Amygdala (tissue), 56 donors: ENCODE measurements at places on chromosomes 2 and 18.

DNA sequence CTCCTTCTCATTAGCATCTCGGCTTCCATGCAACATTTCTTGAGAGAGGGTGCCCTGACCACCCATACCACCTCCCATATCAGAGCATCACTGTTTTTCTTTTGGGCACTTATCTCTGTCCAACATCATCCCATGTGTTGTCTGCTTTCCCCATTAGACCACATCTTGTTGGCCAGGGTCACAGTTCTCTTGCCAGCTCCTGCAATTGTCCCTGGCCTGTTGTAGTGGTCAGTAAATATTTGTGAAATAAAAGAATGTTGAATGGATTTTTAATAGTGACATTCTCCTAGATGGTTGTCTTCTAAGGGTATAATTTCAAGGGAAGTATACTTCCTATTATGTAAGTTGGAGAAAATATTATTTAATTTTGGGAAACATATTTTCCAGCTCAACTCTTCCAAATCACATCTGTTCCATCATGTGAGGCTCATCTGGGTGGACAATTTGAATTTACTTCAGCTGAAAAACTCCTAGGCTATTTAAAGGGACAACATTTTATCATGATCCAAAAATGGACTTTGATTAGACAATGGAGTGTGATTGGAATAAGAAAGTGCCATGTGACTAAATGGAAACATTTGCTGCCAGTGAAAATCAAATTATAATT, 83.0 kb downstream of the MOGAT1 start:
- no peak for DNase-seq

DNA sequence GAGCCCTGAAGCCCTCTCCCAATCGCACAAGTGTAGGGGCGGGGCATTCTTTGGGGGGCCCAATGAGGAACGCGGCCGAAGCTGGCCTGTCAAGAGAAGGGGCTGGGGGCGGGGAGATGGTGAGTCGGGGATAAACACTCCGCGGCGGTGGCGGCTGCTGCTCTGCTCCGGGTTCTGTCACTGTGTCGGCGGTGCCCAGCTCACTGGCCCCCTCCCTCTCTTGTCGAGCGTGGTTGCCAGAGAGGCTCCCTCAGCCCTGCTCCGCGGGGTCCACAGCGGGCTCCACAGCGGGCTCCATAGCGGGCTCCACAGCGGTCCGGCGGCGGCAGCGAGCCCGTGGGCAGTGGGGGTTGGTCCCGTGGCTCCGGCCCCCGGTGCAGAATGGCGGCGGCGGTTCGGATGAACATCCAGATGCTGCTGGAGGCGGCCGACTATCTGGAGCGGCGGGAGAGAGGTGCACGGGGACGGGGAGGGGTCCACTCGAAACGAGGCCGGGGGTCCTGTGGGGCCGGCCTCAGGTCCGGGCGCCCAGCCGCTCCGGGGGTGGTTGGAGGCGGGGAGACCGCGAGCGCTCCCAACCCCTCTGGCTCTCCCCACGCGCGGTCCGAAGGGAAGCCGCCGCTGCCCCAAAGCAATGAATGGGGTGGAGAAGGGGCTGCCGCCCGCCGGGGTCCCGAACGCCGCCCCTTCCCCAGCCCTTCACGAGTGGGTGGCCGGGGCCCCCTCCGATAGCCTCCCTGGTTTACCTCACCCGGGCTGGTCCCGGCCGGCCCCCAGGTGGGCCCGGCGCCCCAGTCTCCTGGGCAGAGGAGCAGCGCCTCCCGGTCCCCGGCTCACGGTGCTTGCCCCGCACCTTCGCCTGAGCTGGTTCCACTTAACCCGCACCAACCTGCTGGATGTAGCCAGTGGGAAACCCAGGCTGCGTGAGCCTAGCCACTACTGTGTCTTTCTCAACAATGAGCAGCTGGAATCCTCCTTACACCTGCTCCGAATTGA, at the start of gene MXD1:
TSS of gene MXD1 (plus strand) at position 160 of the 996 bp plus-strand sequence. CDS start at position 382, 222 bp downstream.
- no peak for DNase-seq

- DNase-seq = no peak
Observed at GRCh38 chr2:177242121-177242987, 22.2 kb downstream of the NFE2L2 start.

- DNase-seq = peak; percentile 23
Observed at GRCh38 chr2:227860221-227860641, 11.2 kb upstream of the DAW1 start.

- DNase-seq = no peak
Observed at GRCh38 chr18:9426753-9427152, 48.6 kb upstream of the RALBP1 start.

GRCh38 chr2:145481334-145481922, 961.5 kb upstream of the ZEB2 start:
- DNase-seq = no peak

GRCh38 chr18:5998166-5998881, 103.0 kb upstream of the TMEM200C start:
- no peak for DNase-seq

GRCh38 chr2:67865917-67866316, 196.9 kb downstream of the C1D start:
- DNase-seq = no peak

- no peak for DNase-seq
Observed at GRCh38 chr2:157414050-157414449, 29.8 kb downstream of the CYTIP start.

DNA sequence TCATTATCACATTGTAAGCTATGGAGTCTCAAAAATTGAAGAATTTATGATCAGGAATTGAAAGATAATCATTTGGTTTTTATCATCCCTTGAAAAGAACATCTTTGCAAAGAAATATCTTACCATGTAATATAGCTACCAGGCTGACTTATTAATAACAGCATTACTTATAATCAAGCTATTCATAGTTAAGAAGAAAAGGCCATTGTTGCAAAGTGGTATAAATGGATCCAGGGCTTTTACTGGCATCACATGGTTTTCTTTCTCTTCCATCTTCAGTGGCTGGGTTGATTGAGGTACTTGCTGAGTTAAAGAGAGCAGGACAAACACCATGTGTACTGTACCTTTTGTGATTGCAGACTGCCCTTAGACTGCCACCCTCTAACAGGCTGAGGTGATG, 39.6 kb downstream of the MFSD6 start:
- DNase-seq = no peak

DNA sequence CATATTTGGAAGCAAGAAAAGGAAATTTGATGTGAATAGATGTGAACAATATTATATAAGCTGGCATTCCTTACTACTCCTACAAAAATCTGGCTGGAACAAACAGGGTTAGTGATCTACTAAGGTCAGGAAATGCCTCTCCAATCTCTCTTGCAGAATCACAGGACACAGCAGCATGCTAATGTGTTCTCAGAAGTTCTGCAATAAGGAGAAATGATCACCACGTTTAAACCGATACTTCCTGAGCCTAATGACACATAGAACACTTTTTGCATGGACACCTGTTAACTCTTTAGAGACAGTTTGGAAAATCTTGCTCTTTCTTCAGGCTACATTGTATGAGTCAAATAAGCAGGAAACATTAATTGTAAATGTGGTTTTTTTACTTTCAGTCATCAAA, 89.6 kb upstream of the MAP3K20 start:
- no peak for DNase-seq

GRCh38 chr18:6921571-6921970, 192.1 kb downstream of the ARHGAP28 start:
- DNase-seq = no peak

GRCh38 chr2:58097025-58097424, 50.4 kb downstream of the VRK2 start:
- DNase-seq = no peak

DNA sequence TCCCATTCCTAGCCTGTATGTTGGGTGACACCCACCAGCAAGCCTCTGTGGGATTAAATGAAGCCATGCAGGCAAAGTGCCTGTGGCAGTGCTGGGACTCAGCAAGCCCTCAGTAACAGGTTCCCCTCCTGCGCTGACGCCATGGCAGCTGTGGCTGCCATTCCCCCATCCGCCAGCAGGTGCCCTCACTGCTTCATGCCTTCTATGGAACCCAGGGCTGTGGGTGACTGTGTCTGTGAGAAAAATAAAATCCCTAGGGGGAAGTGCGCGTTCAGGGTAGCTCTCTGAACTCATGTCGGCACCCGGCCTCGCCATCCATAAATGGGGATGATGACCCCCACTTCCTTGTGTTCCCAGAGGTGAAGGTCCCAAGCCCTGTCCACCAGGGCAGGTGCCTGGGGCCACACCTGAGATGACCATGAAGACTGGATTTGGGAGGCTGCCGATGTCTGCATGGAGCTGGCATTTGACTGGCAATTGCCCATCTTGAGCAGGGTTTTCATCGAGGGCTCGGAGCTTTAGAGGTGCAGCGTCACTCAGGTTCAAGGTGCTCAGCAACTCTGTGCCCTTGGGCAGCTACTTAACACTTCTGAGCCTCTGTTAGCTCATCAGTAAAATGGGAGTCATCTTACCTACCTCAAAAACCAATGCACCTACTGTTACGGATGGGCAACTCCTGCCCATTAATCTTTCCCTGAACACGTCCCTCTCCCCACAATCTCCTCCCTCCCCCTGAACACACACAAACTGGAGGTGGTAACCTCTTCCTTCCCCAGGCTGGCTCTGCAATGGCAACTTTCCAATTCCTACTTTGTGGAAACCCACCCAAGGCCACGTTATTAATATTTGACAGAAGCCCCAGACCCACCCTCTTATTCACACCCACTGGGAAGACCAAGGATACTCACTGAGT, 2.9 kb upstream of the MAL start:
- DNase-seq = peak; percentile 70

DNA sequence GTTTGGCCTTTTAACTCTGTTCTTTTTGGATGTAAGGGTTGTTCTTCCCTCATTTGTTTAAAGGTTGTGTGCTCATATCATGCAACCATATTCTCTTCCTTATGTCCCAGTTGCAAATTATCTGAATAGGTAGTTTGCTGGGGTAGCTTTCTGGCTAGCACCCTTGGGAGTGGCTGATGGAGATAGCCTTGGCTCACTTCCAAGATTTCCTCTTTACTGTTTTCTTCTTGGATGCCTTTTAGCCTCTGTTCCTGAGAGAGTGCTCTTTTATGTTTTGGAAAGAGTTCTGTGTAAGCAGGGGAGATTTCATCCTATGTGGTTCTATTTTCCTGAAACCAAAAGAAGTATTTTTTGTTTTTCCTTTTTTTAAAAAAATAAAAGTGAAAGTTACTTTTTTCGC, 25.4 kb downstream of the USP14 start:
- DNase-seq = no peak

DNA sequence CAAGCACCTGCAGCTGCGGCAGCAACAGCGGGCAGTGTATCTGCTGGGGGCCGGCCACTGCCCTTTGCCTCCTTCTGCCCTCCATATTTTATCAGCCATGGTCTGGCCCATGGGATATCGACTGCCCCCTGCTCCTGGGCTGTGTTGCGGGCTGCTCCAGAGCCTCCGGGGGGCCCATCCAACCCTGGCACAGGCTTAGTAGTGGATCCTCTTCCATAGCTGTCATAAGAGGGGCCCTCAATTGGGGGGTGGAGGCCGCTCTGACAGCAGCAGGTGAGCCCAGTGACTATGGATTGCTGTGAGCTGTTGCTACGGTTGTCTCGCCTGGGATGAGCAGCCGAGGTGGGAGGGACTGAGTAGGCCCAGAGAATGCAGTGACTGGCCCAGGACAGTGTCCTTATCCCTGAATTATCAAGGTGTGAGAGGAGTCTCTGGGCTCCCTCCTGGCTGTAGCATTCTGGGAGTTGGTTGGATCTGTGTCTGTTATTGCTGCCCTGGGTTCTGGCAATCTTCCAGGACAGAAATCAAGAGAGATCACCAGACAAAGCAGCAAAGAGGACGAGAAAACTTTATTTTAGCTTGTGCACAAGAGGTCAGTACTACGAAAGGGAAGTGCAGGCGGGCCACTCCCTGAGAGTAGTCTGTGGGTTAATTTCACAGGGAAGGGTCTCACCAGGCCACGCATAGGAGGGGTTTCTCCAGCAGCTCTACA, 145.1 kb downstream of the ASB1 start:
- no peak for DNase-seq

GRCh38 chr2:112869258-112869842, 32.8 kb upstream of the IL1B start:
- DNase-seq = no peak

DNA sequence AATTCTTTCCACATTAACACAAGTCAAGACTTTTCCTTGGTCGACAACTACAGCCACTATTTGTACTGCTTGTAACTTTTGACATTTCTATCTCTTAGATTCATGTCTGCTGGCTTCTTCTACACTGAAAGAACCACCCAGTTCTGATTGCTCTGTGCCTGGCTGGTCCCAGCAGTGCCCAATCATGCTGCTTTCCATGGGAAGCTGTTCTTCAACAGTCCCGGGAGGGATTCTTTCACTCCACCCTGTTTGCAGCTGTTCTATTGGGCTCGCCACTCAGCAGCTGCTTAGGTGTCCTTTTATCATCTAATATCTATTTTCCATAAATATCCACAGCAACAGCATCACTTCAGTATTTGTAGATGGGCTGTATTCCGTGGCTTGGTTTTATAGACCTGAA, 471.1 kb upstream of the SMIM21 start:
- no peak for DNase-seq

GRCh38 chr18:60831971-60832370, 459.4 kb upstream of the MC4R start:
- DNase-seq = no peak

DNA sequence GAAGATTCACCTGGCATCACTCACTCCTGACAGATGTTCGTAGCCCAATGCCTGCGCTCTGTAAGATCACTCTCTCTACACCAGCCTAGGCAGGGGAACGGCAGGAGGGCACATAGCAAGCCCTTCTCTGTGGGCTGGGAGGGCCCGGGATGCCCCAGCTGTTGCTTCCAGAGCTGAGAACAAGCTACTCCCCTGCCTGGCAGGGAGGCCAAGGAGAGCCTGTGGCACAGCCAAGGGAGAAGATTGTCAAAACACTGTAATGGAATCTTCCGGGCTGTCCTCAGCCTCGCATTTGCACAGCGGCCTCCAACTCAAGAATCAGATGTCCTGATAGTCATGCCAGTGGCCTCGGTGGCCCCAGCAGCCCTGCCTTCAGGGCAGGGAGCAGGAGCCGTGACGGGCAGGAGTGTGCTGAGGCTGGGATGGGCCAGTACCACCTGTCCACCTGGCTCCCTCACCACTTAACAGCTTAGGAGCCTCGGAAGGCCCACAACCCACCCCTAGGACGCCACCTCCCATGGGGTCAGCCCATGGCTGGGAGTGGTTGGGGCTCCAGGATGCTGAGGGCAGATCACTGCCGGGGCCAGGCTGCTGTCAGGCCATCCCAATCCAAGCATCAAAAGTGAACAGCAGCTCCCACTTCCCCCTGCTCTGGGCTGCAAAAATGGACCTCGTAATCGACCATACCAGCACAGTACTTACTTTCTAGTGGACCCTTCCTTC, 21.9 kb upstream of the SLC35F6 start:
- DNase-seq = no peak

- DNase-seq = no peak
Observed at GRCh38 chr18:45464619-45465018, 150.7 kb upstream of the SLC14A2 start.

DNA sequence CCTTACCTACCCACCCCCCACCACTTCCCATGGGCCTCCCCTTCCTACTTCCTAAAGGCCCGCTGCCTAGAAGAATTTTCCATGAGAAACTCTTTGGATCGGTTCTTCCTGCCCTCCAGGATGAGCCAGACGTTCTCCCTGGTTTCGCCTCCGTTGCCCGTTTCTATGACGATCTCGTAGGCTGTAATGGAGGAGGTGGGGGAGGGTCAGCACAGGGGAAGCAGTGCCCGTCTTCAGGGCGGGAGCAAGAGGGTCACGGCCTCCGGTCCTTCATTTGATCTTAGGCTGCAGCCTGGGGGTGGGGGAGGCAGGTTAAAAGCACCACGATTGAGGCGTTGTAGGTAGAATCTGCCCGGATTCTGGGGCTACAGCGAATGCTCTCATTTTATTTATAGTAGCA, 172.0 kb downstream of the LOXHD1 start:
- no peak for DNase-seq

GRCh38 chr2:225662101-225662500, 262.6 kb downstream of the NYAP2 start:
- DNase-seq = no peak

GRCh38 chr18:44238911-44239310, 441.8 kb upstream of the SETBP1 start:
- no peak for DNase-seq
